AG08396 (cell line): ENCODE measurements at places on chromosomes 3 and 15.

- no peak for DNase-seq
Measured at GRCh38 chr3:29711255-29711771, 430.4 kb downstream of the RBMS3 start.

GRCh38 chr3:13294442-13295351, 125.4 kb downstream of the NUP210 start:
- DNase-seq, result no peak

- peak; percentile 47 for DNase-seq
Measured at GRCh38 chr3:57544181-57545125, at the start of gene DNAH12. TSS of gene DNAH12 (minus strand) at chr3:57544344. CDS start at chr3:57542870, 1,474 bp downstream.

DNA sequence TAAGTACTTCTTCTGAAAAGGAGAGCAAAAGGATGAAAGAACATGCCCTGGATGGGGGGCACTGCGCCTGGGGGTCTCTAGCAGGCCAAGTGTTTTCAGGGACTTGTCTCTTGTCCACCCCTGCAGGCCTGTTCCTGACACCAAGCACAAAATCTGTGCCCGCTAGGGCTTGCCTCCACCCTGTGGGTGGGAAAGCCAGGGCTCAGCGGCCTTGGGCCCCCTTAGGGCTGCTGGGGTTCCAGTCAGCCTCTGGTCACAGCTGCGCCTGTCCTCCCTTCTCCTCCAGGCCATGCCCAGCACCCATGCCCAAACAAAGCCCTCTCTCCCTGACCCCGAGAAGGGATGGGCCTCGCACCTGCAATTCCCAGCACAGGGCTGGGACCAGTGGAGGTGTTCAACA, 71.1 kb upstream of the TRPM1 start:
- no peak for DNase-seq

- DNase-seq, result peak; percentile 81
Measured at GRCh38 chr15:64067564-64068030, 21.3 kb upstream of the DAPK2 start.

- no peak for DNase-seq
Measured at GRCh38 chr3:151946606-151947005, 73.2 kb downstream of the SUCNR1 start.

- no peak for DNase-seq
Measured at GRCh38 chr15:40737048-40737447, 18.0 kb downstream of the RMDN3 start.

DNA sequence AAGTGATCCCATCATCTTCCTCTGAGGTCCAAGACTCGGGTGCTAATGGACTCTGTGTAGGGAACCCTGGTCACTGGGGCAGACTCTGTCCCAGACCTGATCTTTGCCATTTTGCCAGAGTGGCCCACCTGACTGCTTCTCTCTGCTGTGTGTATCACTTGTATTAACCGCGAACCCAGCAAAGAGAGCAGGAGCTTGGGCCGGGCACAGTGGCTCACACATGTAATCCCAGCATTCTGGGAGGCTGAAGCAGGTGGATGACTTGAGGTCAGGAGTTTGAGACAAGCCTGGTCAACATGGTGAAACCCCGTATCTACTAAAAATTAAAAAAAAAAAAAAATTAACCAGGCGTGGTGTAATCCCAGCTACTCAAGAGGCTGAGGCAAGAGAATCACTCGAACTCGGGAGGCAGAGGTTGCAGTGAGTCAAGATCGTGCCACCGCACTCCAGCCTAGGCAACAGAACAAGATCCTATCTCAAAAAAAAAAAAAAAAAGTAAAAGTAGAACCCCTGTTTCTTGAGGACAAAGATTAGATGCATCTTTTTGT, 32.9 kb upstream of the CYP11A1 start:
- DNase-seq, result no peak

DNA sequence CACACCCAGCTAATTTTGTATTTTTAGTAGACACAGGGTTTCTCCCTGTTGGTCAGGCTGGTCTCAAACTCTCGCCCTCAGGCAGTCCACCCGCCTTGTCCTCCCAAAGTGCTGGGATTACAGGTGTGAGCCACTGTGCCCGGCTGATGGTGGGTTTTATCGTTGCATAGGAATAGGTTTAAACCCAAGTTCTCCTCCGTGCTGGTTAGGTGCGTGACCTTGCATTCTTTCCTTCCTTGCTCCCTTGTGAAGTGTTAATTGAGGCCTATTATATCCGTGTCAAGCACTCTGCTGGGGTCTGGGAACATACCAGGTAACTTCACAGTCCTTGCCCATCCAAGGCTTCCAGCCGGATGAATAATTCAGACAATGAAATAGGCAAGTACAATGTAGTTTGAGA, 19.3 kb upstream of the ETV5 start:
- DNase-seq, result no peak

DNA sequence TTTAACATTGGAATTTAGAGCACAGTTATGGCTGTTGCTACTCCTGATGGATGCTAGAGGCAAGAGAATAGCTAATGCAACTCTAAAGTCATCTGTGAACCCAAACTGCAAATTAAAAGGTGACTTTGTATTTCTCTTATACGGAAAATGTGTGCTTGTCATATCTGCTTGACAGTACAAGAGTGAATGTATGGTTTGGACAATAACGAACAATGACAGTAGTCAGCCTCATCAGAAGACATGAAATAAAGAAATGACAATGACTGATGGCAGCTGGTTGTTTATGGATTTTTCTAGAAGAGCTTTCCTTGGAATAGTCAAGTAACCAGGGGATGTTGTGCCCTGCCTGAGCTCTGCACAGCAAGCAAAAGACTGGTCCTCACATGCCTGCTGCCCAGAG, 168.8 kb upstream of the FEZF2 start:
- no peak for DNase-seq

- no peak for DNase-seq
Measured at GRCh38 chr3:76566211-76566534, 473.7 kb upstream of the ROBO2 start.

DNA sequence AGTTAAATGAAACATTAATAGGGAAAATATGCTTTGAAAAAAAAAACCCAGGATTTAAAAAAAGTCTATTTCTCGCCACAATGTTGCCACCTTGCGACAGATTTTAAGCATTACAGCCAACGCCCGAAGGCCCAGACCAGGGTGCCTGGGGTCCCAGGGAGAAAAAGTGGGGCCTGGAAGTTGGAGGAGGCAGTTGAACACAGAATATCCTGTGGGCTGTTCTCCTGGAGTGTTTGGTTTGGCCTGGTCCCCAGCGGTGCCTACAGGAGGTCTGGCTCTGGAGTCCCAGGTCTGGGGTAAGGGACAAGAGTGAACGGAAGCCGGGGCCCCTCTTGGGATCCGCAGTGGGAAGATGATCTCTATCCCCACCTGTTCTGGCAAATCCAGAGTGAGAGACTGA, 3.4 kb downstream of the RNU6-1 start:
- peak; percentile 73 for DNase-seq

GRCh38 chr15:75508840-75509532, 57.5 kb upstream of the SIN3A start:
- peak; percentile 53 for DNase-seq

GRCh38 chr3:8761866-8762265, 7.5 kb downstream of the OXTR start:
- no peak for DNase-seq

GRCh38 chr3:31039145-31039544, 144.7 kb upstream of the GADL1 start:
- DNase-seq, result no peak

GRCh38 chr3:58585005-58585786, 8.0 kb upstream of the FAM107A start:
- peak; percentile 96 for DNase-seq

DNA sequence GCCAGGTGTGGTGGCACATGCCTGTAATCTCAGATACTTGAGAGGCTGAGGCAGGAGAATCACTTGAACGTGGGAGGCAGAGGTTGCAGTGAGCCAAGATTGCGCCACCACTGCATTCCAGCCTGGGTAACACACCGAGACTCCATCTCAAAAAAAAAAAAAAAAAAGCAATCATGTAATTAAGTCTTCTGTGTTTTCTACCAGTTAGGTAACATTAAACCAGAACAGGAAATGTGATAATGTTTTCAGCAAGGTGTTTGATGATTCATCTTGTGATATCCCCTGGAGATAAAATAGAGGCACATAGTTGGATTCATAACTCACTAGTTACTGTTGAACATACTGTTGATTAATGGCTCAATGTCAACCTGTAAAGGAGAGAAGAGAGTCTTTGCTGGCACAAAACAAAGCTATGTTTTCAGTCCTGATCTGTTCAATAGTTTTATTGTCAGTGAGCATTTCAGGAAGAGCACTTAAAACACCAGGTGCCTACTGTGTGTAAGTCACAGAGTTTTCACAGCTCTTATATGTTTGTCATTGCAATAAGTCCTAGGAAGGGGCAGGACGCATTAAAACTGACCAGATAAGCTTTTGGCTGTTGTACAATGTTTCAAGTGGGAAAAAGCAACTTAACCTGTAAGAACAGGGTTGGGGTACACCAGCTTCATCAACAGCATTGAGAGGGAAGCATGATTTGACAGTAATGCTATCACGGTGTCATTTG, 19.5 kb downstream of the DNAJB11 start:
- no peak for DNase-seq

DNA sequence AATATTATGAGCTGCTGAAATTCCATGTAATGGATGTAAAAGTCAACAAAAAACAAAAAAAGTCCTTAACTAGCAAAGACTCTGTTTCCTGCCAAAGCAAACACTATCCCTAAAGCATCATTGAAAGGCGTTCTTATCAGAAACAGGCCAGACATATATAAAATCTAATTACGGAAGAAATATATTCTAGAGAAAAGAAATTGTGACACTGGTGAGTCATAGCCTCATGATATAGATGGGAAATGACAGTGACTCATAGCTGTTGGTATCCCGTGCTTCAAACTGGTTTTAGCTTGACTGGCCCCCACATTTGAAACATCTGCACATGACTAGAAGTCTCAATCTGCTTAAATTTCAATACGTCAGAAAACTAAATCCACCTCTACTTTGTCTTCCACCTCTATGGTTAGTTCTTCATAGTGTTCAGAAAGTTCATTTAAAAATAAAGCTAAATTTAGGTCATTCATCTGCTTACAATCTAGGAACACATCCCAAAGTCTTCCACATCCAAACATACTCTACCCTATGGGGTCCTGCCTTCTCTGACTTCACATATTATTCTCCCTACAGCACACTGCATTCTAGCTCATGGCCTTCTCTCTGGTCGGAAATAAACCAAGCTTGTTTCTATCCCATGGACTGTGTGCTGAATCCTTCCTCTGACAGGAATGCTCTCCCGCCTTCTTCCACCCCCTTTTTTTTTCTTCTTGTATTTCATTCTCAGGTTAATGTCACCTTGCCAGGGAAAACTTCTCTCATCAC, 456.3 kb upstream of the ARRDC4 start:
- no peak for DNase-seq

- no peak for DNase-seq
Measured at GRCh38 chr15:65094294-65094995, 17.9 kb downstream of the KBTBD13 start.

DNA sequence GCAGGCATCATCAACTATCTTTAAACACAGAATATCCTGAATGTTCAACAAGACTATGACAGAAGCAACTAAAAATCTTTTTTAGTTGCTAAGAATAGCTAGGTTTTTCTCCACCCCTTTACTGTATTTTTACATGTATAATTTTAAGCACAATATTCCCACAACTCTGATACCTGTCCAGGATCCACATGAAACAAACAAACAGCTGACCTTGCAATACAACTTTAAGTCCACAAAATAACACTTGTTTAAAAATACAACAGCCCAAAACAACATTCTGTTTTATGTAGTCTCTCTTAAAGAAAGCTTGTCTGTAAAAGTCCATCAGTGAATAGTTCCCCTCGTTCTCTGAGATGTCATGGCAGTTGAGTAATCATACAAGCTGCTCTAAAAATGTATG, 41.1 kb downstream of the IFT57 start:
- DNase-seq, result no peak

GRCh38 chr3:148922467-148922866, 57.4 kb downstream of the CPA3 start:
- no peak for DNase-seq

- no peak for DNase-seq
Measured at GRCh38 chr3:187568171-187568570, 102.0 kb downstream of the SST start.

DNA sequence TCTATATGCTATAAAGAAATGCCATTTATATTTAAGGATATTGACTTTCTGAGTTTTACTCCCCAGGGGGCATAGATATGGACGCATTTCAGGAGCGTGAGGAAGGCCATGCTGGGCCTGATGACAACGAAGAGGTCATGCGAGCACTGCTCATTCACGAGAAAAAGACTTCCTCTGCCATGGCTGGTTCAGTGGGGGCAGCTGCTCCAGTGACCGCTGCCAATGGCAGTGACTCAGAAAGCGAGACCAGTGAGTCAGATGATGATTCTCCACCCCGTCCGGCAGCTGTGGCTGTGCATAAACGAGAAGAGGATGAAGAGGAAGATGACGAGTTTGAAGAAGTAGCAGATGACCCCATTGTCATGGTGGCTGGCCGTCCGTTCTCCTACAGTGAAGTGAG, 38.4 kb downstream of the GTF2E1 start:
- DNase-seq, result peak; percentile 25

GRCh38 chr3:4474683-4475490, 7.8 kb upstream of the SUMF1 start:
- peak; percentile 36 for DNase-seq

DNA sequence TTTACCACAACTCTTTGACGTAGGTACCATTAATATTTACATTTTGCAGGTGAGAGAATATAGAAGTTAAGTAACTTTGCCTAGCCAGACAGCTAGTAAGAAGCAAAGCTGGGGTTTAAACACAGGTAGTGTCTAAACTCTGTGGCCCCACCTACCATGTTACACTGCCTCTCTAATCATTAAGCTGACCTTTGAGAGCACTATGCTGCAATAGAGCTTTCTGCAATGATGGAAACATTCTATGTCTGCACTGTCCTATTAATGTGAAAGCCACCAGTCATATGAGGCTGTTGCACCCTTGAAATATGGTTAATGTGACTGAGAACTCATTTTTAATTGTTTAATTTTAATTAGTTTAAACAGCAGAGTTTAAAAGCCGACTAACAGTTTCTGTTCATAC, 6.3 kb upstream of the RARB start:
- DNase-seq, result no peak

- no peak for DNase-seq
Measured at GRCh38 chr3:187983484-187984124, 170.4 kb upstream of the LPP start.

GRCh38 chr15:79358069-79358468, 47.2 kb downstream of the TMED3 start:
- DNase-seq, result no peak
